Stimulated activated CD8-positive, alpha-beta memory T cell treated with anti-CD3 and anti-CD28 coated beads, Interleukin-4, amount 100 ng/mL, for 1 hour (primary cell): ENCODE measurements at places on chromosomes 2 and 18.
A peak's percentile ranks its signal among the peaks of the same experiment; 100 is the strongest.

DNA sequence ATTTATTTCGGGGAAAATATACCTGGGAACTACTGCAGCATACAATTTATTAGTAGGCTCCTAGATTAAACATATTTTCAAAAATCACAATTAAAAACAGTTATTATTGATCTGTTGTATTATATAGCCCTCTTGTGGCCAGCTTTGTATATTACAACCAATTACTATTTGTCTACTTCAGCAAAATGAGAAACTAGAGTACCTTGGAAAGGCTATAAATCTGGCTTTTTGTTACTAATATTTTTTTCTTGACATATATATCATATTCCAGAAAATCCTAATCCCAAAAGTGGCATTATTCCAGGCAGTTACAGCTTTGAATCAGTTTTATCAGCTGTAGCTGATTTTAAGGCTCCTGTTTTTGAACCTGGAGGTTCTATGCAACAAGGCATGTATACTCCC, 101.2 kb downstream of the UBR3 start:
- DNase-seq = no peak

GRCh38 chr2:202577250-202578183, 57.3 kb upstream of the FAM117B start:
- no peak for DNase-seq

DNA sequence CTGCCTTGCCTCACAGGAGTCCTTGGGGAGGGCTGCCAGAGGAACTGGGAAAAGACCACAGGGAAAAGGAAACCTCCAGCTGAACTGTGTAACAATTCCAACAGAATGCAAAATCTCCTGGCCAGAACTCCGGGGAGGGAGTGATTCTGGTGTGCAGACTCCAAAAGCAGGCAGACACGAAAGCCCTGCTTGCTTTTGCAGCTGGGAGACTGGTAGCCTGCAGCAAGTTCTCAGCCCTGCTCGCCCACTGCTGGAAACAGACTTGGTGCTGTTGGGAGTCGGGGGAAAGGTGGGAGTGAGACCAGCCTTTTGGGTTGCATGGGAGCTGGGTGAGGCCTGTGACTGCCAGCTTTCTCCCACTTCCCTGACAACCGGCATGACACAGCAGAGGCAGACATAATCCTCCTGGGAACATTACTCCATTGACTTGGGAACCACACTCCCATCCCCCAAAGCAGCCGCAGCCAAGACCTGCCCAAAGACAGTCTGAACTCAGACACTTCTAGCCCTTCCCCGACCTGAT, 26.0 kb upstream of the NMI start:
- DNase-seq = no peak

DNA sequence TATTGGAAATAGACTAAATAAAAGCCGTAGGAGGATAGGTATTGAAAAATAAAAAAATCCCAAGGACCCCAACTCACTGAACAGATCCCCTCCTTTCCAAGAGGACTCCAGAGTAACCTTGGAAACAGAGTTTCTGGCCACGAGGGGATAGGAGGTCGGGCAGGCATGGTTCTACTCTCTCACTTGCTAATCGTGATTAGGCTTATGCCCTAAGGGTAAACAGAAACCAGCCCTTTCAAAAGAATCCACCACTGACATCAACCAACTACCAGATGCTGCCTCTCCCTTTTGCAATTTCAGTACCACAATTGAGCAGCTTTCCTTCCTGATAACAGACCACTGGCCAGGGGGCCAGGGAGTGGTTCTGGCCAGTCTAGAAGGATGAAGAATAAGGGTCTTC, 477.8 kb downstream of the EIPR1 start:
- DNase-seq = no peak

- no peak for DNase-seq
Observed at GRCh38 chr2:153354377-153354776, 124.2 kb downstream of the RPRM start.

GRCh38 chr2:143558665-143559064, 429.4 kb downstream of the ARHGAP15 start:
- DNase-seq = no peak

- DNase-seq = no peak
Observed at GRCh38 chr2:102412199-102412598, 10.8 kb upstream of the IL18RAP start.

GRCh38 chr2:11477994-11478393, 12.0 kb upstream of the E2F6 start:
- DNase-seq = peak; percentile 67

- no peak for DNase-seq
Observed at GRCh38 chr2:120384486-120385354, 38.8 kb downstream of the INHBB start.

DNA sequence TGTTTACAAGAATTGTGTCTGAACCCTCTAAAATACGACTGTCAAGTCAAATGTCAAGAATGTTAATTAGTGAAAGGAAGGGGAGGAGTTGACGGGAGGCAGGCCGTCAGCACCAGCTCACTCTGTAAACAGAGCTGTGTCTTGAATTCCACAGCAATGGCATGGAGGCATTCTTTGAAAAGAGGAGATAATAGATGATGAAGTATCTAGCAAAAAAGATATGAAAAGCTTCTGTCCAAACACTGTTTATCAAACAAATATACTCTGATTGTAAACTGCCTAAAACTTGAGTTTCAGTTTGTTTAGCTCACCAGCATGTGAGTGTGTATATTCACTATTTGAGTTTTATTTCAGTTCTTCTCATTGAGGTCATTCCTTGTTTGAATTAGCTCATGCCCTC, 94.7 kb upstream of the CDC42EP3 start:
- no peak for DNase-seq

DNA sequence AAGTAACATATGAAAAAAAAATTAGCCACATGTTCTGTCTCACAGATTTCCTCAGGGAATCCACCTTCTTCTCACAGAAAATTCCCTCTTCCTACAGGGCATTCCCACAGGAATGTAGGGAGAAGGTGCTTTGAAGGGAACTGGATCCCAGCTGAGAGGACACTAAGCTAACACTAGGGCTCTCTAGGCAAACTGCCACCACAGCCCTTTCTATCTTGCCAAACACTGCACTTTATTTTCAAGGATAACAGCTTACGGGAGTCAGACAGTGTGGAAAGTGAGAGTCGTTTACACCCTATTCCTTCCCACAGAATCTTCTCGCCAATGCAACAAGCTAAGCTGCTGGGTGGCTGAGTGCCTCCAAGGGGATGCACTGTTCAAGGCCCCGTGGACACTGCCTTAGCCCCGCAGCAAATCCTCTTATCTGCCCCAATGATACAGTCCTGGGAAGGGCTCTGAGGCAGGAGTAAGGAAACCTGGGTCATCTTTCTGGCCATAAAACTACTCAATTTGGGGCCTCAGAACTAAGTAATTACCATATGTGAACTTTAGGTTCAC, 76.9 kb downstream of the CCDC93 start:
- DNase-seq = no peak

GRCh38 chr2:74587664-74588277, 33.3 kb downstream of the DOK1 start:
- DNase-seq = no peak

DNA sequence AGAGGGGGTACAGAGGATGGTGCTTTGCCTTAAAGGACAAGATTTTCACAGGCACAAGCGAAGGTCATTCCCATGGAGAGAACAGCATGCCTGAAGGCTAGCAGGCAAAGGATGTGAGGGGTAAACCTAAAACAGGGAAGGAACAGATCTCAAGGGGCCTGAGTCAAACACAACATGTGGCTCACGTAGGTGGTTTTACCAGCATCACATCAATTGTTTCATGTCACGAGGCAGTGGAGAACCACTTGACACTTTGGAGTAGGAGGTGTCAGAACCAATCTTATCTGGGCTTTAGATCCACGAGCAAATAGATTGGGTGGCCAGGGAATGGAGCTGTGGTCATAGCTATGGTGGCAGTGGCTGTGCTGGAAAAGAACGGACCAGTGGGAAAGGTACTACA, 8.4 kb downstream of the COX5B start:
- no peak for DNase-seq

DNA sequence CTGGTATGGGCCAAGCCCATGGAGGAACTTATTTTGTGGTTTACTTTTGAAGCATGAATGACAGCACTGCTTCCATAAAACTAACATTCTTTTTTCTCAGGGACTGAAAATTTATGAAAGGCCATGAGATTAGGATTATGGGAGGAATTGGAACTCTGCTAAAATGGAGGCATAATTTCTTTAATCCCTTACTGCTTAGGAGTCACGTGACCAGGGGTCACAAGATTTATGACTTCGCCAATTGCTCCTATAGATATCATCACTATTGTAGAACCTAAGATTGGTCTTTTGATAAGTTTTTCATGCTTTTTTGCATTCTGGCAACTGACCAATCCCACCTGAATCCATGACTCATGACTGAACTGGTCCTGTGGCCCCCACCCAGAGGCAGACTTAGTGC, 495.7 kb upstream of the VRK2 start:
- no peak for DNase-seq
